Stimulated activated naive CD8-positive, alpha-beta T cell treated with anti-CD3 and anti-CD28 coated beads, Interleukin-15, amount 100 ng/mL, for 72 hours (primary cell): ENCODE measurements at places on chromosomes 5 and 9.

- DNase-seq = no peak
Measured at GRCh38 chr9:70340572-70340971, 73.9 kb downstream of the KLF9 start.

- DNase-seq = no peak
Measured at GRCh38 chr9:88824711-88825110, 166.6 kb upstream of the S1PR3 start.

DNA sequence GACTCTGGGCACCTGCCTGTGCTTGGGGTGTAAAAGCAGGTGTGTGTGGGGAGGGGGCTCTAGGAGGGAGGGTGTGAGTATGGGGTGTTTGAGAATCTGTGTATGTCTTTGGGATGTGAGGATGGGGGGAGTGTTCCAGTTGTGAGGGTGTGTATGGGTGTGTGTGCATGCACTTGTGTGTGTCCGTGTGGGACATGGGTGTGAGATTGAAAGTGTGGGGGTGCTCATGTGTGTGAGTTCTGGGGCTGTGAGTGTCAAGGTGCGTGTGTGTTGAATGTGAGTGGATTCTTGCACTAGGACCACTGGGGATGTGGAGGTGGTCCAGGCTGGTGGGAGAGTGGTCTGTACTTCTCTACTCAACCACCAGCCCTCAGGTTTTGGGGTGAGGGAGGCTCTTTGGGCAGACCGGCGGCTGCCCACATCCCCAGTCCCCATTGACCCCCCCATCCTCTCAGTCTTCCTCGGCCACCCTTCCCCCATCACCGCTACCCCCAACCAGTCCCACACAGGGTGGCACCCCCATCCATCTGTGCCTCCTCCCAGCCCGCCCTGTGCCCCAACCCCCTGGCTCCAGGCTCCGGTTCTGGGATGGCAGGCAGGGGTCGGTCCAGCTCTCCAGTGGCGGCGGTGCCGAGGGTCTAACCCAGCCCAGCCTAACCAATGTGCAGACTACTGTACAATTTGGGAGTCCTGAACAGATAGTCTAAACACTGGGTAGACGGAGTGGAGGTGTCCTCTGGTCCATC, 31.5 kb downstream of the GOLGA2 start:
- DNase-seq = no peak

DNA sequence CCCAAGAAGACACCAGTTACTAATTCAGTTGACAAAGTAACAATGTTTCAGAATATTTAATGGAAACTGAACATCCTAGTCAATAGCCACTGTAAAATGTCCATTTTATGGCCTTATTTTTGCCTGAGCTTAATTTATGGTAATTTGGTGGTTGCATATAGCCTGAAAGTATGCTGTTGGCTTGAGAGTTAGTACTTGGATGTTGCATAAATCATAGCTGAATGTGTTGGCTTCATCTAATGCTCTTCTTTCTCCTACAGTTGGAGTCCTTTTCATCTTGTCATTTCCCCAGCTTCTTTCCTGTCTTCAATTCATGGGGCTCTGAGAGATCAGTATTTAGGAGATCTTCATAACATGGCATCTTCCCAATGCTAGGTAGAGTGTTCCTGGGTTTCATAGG, 164.6 kb downstream of the MAT2B start:
- DNase-seq = no peak

DNA sequence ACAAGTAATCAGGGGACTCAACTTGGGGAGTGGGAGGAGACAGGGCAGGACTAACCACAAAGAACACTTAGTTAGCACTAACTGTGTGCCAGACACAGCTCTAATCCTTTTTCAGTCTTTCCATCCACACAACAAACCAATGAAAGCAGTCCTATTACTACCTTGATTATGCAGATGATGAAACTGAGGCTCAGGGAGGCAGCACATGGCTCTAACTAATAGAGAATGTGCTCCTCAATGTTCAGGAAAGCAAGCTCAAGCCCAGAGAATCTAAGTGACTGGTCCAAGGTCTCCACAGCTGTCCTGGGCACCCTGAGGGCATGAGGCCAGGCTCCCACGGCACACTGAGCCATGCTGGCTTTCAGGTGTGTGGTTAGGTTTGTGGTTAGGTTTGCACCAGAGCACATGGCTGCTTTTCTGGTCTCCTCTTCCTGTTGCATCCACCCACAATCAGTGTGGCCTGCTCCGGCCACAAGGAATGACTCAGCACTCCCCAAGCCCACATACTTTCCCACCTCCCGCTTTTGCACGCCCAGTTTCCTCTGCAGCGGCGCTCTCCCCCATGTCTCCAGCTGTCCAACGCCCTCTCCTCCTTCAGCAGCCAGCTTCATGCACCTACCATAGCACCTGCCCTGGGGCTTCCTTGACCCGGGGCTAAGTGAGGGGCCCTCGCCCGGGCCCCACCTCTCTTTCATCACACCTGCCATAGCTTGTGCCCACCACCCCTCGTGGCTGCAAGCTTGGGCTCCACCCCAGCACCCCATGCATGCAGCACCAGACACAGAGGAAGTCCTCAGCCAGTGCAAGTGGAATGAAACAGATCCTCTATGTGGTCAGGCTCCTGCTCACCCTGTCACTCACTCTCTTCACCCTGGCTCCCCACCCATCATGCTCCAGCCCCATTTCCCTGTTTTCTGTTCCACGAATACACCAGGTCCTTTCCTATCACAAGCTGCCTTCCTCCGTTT, 133.1 kb downstream of the GABBR2 start:
- peak; percentile 28 for DNase-seq

GRCh38 chr9:137919095-137919465, 41.5 kb downstream of the CACNA1B start:
- no peak for DNase-seq

- DNase-seq = no peak
Measured at GRCh38 chr9:97518909-97519307, 17.4 kb downstream of the TMOD1 start.

DNA sequence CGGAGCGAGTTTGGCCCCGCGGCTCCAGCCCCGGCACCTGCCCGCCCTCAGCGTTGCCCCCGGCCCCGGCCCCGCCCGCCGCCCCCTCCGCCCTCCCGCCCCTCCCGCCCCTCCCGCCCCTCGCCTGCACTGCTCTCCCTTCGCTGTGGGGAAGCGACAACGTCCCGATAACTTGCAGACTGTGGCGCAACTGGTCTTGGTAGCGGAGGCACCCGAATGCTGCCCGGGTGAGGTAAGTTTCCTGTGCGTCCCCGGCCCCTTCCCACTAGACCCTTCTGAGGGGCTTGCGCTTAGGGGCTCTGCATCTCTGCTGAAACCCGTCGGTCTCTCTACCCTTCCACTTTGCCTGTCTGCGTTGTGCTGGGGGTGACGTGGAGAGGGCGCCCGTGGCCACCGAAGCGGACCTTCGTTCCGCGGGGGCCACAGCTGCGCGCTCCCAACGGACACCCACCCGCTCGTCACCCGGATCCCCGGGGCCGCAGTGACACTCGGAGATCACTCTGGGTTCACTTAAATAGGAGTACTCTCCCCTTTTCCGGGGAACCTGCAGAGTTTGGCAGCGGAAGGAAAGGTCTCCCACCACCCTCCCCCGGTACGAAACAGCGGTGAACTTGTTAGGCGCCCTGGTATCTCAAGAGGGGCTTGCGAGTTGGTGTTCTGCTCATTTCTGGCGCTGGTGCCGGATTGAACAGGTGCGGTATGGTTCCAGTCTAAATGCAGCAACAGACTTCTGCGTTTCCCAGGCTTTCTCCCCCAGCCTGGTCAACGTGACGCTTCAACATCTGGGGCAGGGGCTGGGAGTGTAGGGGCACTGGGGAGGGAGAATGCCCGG, 707 bp downstream of the PIP5K1B start:
- peak; percentile 12 for DNase-seq

GRCh38 chr5:68191083-68191791, 24.3 kb upstream of the PIK3R1 start:
- DNase-seq = no peak

DNA sequence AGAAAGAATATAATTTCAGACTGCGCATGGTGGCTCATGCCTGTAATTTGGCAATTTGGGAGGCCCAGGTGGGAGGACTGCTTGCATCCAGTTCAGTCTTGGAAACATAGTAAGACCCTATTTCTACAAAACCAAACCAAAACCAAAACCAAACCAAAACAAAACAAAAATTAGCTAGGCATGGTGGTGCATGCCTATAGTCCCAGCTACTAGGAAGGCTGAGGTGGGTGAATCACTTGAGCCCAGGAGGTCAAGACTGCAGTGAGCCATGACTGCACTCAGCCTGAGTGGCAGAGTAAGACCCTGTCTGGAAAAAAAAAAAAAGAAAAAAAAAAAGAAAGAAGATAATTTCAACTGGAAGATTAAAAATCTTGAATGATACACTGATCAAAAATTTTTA, 137.0 kb upstream of the ACOT12 start:
- no peak for DNase-seq

DNA sequence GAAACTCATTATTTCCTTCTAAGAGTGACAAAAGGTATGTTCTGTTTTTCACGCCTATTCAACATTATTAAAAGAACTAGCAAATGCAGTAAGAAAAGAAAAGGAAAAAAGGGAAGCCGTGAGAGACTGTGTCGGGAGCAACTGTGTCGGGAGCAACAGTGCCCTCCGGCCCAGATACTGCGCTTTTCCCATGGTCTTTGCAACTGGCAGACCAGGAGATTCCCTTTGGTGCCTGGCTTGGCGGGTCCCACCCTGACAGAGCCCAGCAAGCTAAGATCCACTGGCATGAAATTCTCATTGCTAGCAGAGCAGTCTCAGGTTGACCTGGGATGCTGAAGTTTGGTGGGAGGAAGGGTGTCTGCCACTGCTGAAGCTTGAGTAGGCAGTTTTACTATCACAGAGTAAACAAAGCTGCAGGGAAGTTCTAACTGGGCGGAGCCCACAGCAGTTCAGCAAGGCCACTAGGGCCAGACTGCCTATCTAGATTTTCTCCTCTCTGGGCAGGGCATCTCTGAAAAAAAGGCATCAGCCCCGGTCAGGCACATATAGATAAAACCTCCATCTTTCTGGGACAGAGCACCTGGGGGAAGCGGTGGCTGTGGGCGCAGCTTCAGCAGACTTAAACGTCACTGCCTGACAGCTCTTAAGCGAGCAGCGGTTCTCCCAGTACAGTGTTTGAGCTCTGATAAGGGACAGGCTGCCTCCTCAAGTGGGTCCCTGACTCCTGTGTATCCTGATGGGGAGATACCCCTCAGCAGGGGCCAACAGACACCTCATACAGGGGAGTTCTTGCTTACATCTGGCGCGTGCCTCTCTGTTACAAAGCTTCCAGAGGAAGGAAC, 1237.4 kb upstream of the CDH18 start:
- no peak for DNase-seq

- DNase-seq = no peak
Measured at GRCh38 chr5:115190388-115190787, 20.7 kb upstream of the TRIM36 start.

- no peak for DNase-seq
Measured at GRCh38 chr9:15249981-15250380, 57.0 kb downstream of the TTC39B start.

DNA sequence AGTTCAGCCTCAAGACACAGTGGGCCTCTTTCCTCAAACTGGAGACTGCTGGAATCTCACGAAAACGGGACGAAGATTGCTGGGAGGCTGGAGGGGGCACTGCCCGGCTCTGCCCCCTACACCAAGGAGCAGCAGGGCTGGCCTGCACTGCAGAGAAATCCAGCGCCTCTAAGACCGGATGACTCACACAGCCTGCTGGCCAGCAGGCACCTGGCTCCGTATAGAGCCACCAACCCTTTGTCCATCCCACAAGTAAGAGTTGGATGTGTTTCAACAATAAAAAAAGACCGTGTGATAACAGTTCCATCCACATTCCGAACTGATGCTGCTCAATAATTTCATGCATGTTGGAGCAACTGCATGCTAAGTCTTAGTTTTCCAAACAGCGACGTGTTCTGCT, 11.5 kb downstream of the CCDC127 start:
- no peak for DNase-seq

- DNase-seq = no peak
Measured at GRCh38 chr5:87361031-87361445, 51.7 kb downstream of the CCNH start.

DNA sequence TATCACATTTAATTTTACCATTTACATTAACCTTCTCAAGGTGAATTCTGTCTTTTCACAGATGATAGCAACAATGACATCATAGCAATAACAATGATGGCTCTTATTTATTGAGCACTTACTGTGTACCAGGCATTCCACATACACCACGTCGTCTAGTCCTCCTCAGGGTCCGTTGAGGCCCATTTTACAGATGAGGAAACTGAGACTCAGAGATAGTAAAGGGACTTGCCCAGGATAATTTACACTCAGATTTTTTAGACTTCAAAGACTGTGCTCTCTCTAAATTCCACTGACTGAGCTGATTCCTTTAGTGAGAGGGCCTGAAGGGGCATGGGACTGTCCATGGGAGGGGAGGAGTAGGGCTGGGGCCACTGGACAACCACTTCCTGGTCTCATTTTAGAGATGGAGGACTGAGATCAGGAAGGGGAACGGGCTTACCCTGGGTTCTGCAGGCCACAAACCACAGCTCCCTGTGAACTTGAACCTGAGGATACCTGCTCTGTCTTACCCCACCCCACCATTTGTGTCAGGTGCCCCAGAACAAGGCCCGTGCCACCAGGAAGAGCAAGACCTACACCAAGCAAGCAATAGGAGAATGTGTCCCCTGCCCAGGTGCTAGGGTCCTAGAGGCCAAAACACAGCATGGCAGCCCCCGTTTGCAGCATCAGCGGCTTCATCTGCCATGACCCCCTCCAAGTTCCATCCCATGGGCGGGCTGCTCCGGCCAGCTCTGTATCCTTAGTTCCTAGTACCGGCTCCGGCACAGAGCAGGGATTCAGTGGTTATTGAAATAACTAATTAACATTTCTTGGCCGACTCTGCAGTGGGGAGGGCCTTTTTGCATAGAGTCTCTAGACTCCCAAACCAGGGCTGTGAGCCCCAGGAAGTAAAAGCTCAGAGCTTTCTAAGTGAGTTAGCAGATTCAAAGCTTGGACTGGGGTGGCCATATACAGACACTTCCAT, 96.6 kb downstream of the RGS3 start:
- no peak for DNase-seq

GRCh38 chr5:107783551-107783950, 112.8 kb upstream of the EFNA5 start:
- DNase-seq = no peak

GRCh38 chr9:27347889-27348288, 50.9 kb upstream of the EQTN start:
- no peak for DNase-seq

DNA sequence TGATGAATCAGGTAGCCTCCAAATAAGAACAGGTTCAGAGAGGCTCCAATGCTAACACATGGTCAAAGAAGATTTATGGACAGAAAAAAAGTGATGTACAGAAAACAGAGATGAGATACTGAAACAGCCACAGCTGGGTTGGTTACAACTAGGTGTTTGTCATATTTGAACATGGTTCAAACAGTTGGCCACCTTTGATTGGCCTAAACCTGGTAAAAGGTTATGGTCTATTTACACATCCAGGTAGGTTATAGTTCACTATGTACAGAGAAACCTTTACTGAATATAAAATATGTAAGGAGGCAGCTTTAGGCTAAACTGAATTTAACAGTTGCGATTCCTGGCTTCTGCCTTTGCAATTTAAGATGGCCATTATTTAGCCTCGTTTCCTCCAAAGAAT, 134.0 kb upstream of the ZNF366 start:
- no peak for DNase-seq

- no peak for DNase-seq
Measured at GRCh38 chr9:126131066-126132010, 195.3 kb upstream of the MVB12B start.

GRCh38 chr5:57117596-57117995, 56.3 kb upstream of the GPBP1 start:
- DNase-seq = peak; percentile 71
